AG08395 (cell line): ENCODE measurements at places on chromosomes 5 and 9.

DNA sequence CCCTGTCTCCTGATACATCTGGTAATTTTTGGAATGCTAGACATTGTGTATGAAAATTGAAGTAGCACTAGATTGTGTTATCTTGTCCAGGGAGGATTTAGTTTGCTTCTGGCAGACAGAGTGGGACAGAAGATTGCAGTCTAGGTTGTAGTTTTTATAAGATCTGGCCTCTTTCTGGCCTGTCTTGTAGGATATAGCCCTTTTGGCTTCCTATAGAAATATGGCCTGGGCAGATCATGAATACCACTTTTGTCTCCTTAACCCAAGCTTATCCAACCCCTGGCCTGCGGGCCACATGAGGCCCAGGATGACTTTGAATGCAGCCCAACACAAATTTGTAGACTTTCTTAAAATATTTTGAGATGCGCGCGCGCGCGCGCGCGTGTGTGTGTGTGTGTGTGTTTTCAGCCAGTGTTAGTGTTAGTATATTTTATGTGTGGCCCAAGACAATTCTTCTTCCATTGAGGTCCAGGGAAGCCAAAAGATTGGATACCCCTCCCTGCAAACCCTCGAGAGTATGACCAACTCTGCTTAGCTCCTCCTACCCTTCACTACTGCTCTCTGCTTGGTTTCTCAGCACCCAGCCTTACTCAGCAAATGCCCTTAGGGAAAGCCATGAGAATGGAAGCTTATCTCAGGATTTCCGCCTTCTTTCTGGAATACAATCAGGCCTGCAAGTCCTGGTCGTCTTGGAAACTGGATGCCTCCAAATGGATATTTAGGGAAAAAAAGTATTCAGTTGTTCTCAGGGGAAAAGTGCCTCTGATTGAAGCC lies 26.5 kb downstream of the ANKRD33B start:
- no peak for DNase-seq

GRCh38 chr9:110874963-110875674 lies 163.2 kb downstream of the LPAR1 start:
- no peak for DNase-seq

GRCh38 chr5:173318881-173319620 lies 9.2 kb downstream of the STC2 start:
- DNase-seq = no peak

- no peak for DNase-seq
Observed at GRCh38 chr9:27688954-27689353, 115.7 kb upstream of the C9orf72 start.

GRCh38 chr9:122164286-122164685 lies 4.6 kb downstream of the MORN5 start:
- no peak for DNase-seq

DNA sequence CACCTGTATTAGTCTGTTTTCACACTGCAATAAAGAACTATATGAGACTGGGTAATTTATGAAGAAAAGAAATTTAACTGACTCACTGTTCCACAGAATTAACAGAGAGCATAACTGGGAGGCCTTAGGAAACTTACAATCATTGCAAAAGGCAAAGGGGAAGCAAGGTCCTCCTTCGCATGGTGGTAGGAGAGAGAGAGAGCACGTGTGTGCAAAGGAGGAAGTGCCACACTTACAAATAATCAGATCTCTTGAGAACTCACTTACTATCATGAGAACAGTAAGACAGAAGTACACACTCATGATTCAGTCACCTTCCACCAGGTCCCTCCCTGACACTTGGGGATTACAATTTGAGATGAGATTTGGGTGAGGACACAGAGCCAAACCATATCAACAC lies 258.7 kb downstream of the TRIM32 start:
- DNase-seq = no peak

GRCh38 chr5:143395638-143396352 lies 7.7 kb downstream of the NR3C1 start:
- no peak for DNase-seq

- no peak for DNase-seq
Observed at GRCh38 chr5:181105391-181106025, 25.5 kb downstream of the OR2V1 start.

DNA sequence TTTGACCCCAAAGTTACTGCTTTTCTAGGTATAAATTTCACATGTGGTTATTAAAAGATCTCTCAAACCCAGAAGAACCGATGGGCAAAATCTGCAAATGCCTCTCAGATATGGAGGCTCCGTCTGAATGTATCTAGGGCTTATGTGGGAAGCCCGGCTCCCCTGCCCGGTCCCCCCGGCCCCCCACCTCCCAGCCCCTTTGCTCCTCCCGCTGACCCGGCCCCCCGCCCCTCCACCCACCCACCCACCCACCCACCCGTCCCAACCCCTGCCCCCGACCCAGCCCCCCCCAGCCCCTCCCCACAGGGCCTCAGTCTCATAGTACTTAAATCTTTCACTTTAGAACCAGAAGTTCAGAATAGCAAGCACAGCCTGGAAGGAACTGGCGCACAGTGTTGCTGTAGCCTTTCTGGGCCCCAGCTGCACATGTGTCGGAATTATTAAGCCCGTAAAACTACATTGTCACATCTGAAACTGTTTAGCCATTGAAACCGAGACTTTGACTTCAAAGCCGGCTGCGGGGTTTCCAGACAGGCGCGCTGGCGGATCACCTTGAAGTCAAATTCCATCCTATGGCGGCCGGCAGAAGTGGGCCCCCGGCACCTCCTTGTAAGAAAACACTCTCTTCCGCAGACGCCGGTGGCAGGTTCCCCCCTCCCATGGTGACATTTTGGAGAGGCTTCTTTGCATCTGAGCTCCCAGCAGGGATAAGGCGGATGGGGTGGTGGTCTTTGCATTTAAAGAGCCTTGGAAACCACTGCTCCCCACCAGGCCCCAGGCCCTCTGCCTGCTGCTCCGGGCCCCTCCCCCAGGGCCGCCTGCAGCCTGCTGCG lies 12.8 kb downstream of the NKD2 start:
- no peak for DNase-seq

DNA sequence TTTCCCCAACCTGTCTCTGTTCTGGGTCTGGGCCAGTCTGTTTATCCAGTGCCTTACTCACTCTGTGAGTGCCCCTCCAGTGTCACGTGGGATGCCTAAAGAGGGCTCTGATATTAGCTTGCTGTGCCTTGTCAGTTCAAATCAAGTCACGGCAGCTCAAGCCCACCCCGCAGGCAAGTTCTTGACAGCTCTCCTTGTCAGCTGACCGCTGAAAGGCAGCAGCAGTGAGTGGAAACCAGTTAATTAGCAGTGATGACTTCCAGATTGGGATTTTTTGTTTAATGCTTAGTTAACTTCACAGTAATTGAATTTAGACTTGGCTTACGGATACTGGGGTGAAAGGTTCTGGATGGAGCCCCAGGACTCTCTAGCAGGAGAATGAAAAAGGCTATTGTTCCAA lies 210.1 kb downstream of the PSAT1 start:
- DNase-seq = no peak

DNA sequence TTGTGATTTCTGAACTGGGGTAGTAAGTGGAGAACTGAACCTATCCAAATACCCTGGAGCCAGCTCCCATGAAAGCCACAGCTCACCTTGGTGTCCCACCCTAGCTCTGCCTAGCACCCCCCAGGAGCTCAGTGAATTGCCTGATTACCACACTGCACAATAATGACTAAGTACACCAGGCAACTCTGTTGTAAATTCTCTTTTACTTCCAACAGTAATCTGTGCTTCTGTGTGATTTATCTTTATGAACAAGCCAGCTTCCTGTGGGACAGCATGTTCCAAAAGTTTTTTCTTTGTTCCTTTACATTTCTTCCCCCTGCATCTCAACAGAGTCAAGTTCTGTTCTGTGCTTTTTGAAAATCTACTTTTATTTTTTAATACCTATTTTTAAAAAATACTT lies 22.1 kb upstream of the GRPEL2 start:
- DNase-seq = no peak

DNA sequence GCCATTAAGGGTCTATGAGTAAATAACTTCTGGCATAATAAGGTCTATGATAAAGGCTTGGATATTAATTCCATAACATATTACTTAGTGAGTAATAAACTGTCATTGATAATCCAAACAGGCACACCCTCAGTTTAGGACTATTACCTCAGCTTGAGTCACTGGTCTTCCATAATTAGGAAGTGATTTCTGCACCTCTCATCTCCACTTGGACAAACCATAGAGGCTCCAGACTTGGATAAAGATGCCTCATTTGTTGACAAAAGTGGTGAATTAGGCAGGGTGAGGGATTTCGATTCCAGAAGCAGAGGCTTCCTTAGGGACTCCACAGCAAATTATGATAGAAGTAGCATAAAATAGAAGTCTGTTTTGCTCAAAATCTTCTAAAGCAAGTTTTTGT lies 127.5 kb upstream of the MTAP start:
- DNase-seq = peak; percentile 25

GRCh38 chr5:35668319-35668718 lies 50.7 kb downstream of the SPEF2 start:
- DNase-seq = no peak

DNA sequence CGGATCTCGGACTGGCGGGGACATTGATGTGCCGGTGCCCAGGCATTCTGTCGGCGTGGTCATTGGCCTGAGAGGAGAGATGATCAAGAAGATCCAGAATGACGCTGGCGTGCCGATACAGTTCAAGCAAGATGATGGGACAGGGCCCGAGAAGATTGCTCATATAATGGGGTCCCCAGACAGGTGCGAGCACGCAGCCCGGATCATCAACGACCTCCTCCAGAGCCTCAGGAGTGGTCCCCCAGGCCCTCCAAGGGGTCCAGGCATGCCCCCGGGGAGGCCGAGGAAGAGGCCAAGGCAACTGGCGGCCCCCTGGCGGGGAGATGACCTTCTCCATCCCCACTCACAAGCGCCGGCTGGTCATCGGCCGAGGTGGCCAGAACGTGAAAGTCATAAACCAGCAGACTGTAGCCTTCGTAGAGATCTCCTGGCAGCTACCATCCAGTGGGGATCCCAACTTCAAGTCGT lies 106.5 kb upstream of the MTAP start:
- DNase-seq = no peak

GRCh38 chr5:97355775-97356174 lies 172.7 kb upstream of the RIOK2 start:
- no peak for DNase-seq

DNA sequence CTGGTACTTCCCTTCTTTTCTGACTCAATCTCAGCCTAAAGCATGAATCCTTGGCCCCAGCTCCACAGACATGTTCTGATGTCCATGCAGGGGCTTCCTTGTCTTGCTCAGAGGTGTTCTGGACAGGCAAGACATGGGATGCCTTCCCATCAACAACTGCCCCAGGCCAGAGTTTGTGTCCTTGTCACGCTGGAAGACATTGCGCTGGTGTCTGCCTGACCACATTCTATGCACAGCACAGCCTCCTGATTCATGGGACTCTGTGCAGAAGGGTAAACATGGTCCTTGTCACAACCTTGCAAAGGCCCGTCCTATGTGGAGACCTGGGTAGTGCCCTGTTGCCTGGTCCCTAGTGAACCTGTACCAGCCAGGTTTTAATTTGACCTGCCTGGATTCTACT lies 212.2 kb downstream of the FSTL4 start:
- DNase-seq = no peak

DNA sequence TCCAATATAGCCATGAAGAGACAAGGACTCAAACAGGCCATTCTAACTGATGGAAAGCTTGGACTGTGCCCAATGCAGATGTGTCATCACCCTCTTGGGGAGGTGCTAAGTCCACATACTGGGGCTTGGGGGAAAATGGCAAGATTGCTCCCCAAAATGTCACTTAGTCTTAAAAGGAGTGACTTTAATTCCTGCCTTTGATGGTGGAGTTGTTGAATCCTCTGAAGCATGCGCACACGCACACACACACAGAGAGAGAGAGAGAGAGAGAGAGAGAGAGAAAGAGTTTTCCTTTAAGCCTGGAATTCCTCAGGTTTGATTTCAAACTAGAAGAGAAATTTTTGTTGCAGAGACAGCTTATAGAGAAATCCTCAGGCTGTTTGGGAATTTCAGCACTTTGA lies 161.9 kb upstream of the GAS1 start:
- no peak for DNase-seq

DNA sequence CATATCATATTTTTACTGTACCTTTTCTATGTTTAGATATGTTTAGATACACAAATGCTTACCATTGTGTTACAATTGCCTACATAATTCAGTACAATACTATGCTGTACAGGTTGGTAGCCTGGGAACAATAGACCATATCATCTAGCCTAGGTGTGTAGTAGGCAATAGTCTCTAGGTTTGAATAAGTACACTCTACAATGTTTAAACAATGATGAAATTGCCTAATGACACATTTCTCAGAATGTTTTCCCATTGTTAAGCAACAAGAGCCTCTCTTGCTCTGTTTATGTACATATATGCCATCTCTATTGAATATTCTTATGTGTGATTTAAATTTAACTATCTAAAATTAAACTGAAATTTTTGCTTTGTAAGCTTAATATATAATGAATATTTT lies 209.6 kb upstream of the ST8SIA4 start:
- no peak for DNase-seq

DNA sequence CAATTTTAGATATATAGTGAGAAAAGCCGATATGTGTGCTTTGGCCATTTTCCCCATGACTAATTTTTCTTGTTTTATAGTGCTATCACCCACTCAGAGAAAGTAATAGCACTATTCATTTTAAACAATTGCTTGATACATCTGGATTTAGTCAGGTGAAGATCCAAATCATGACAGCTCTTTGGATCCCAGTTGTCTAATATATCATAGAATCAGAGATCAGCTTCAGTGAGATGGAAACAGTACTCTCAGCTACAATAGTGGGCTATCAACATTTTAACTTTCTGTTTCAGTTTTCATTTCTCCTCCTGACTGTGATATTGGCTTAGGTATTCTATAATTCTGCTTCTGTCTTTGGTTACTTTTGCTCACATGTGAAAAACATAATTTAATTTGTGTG lies 38.7 kb downstream of the VCAN start:
- DNase-seq = no peak

DNA sequence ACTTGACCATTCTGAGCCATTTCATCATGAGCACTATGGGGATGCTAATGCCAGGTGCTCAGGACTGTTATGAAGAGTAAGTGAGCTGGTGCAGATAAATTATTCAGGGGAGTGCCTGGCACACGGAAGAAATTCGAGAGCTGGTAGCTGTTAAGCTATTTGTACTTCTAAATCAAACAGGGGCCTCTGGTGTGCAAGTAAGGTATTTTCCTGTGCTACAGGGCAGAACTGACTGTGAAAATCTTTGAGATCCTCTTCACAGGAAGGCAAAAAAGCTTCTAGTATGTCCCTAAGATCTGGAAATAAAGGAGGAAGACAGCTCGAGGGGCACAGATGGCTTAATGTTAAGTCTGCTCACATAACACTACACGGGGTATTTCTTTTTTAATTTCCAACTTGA lies 106.3 kb upstream of the SPOCK1 start:
- peak; percentile 25 for DNase-seq

- no peak for DNase-seq
Observed at GRCh38 chr5:6502421-6502820, 53.8 kb downstream of the UBE2QL1 start.

DNA sequence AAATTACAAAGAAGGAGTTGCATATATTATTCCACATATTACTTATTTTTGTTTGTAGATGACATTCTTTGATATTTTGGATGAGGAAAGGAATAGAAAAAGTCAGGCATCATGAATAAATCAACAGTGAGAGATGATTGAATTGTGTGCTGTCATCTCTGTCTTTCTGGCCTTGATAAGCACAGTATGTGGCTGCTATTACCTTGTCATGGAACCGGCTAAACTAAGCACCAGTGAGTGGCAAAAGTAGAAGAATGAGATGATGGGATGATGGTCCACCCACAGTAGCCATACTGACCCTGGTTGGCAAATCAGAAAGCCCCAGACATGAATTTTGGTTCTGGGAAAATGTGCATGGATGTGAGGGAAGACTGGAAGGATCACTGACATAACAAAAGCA lies 361.2 kb upstream of the DMAC1 start:
- no peak for DNase-seq
